ENCODE measurements at places on chromosomes 12 and 14.

- DNase-seq, result no peak
Observed at GRCh38 chr12:26334621-26335124, 139.3 kb downstream of the SSPN start.

DNA sequence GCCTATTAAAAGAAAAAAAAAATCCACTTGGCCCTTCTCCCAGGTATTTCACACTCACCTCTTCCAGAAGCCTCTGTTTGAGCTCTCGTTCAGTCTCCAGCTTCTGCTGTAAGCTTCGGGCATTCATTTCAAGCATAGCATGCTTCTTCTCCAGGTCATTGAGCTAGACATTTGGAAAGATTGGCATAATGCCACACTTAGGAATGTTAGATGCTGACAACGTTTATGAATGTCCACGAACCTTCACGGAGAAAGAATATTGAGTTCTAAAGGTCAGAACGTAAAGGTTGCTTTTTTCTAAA lies 60.5 kb downstream of the PRKAB1 start:
- no peak for DNase-seq

GRCh38 chr14:73727166-73727565 lies 13.0 kb upstream of the PNMA1 start:
- no peak for DNase-seq

GRCh38 chr12:46677749-46678148 lies 148.0 kb downstream of the SLC38A4 start:
- DNase-seq, result no peak

DNA sequence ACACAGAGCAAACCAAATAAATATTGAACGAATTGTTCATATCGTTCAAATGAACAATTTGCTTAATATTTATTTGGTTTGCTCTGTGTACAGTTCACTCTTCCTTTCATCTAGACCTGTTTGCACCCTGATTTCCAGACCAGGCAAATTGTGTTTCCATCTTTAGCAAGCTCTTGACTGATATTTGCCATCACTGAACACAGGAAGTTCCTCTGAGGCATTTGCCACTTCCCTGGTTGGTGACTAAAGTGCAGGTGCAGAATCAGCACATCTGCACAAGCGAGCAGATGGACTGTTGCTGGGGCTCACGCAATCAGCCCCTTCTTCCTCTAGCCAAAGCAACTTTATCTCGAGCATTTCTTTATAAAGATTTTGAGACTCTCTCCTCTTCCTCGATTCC lies 112.9 kb downstream of the DAAM1 start:
- DNase-seq, result no peak

DNA sequence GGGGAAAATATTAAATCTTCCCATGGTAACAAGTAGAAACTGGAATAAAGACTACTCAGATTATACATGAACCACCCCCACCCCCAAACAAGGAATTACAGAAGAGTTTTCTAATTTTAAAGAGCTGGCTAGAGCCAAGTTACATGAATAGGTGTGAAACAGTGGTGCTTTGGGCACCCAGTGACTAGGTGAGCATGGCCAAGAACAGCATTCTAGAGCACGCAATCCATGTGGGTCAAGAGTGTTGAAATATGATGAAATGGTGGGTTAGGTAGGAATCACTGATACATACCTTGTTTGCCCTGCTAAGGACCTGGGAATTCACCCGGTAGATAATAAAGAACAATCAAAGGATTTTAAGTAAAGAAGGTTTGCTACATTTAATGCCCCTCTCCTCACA lies 118.1 kb upstream of the SLCO1C1 start:
- no peak for DNase-seq

DNA sequence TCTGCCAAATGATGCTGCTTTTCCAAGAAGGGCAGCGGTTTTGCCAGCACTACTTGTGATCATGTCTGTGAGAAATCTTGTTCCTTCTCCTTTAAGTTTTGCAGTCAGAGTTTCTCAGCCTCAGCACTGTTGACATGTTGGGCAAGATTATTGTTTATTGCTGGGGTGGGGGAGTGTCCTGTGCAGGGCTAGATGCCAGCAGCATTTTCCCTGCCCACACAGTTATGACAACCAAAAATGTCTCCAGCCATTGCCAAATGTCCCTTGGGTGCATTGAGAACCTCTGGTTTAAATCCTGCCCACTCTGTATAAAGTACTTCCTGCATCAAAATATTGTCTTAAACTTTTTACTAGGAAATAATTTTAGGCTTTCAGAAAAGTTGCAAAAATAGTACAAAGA lies 20.0 kb downstream of the TMEM132C start:
- no peak for DNase-seq

DNA sequence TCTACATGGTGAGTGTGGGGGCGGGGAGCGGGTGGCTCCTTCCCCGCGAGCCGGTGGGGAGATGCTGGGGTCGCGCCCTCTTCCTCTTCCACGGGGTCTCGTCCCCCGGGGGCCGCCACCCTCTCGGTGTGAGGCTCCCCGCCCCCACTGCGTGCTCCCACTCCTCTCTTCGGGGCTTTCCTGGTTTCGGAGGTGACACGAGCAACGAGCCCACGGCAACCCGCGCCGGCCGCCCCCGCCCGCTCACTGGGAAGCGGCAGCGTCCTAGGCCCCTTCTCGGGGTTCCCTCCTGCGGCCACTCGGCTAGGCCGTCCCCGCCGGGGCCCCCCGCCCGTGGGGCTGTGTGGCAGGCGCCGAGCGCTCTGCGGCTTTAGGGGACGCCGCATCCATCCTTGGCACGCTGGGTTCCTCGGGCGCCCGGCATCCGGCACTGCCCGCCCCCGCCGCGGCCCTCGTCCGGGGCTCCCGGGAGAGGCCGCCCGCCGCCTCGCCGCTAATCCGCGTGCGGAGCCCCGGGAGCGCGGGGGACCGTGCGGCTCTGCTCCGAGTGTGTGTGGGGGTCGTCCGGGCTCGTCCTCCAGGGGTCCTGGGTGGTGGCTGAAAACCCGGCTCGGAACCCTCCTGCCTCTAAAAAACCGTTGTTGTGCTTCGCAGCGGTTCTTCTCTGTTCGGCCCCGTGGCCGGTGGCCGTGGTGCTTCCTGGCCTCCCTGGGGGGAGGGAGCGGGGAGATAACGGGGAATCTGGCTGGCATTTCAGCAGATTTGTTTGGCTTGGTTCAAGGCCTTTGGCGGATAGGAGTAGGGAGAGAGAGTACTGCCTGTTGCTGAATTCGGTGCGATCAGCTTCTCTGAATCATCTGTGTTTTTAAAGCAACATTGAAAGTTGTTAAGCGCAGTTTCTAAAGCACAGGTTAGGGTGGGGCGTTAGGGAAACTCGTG lies 1.0 kb downstream of the PCNX1 start:
- DNase-seq, result no peak

- no peak for DNase-seq
Observed at GRCh38 chr12:33323823-33324222, 115.8 kb downstream of the SYT10 start.

- DNase-seq, result no peak
Observed at GRCh38 chr12:120677765-120678473, 9.0 kb upstream of the MLEC start.

- DNase-seq, result no peak
Observed at GRCh38 chr12:8088574-8088973, 6.5 kb downstream of the NECAP1 start.

- no peak for DNase-seq
Observed at GRCh38 chr14:72063761-72064282, 131.6 kb downstream of the RGS6 start.

DNA sequence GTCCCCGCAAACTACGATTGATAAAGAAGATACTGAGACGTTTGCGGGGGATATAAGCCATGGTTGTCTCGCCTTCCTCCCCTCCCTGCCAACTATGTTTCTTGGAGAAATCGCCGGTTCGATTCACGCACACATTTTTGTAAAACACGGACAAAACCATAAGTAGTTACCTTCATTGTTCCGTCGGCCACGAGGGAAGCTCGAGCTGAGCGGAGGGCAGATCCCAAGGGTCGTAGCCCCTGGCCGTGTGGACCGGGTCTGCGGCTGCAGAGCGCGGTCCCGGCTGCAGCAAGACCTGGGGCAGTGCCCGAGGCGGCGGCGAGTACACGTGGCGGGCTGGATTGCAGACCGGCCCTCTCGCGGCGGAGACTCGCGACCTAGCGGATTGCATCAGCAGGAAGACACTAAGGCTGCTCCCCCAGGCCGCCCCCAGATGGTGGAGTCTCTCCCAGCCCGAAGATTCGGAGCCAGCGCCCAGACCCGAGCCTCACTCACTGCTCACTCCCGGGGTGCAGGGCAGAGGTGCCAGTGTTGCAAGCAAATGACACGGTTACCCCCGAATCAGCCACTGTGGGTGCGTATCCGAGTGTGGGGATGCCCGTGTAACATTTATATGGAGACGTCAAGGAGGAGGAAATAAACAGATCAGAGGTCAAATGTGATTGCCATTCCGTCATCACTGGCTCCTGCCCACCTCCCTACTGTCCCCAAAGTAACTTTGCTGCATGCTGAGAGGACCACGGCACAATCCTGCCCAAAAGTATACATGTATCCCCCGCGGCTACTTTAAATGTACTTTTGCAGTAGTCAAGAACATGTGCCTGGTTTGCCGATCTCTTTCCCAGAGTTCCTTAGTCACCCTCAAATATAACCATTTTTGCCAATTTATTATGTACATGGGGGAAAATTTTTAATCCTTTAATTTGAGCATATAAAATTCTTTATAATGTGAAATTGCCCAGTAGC lies at the start of gene BCAT1:
Gene BCAT1, minus strand, starts transcription at position 345 of the 966 bp plus-strand sequence. Its CDS starts 169 bp downstream, at position 176.
- DNase-seq, result no peak

DNA sequence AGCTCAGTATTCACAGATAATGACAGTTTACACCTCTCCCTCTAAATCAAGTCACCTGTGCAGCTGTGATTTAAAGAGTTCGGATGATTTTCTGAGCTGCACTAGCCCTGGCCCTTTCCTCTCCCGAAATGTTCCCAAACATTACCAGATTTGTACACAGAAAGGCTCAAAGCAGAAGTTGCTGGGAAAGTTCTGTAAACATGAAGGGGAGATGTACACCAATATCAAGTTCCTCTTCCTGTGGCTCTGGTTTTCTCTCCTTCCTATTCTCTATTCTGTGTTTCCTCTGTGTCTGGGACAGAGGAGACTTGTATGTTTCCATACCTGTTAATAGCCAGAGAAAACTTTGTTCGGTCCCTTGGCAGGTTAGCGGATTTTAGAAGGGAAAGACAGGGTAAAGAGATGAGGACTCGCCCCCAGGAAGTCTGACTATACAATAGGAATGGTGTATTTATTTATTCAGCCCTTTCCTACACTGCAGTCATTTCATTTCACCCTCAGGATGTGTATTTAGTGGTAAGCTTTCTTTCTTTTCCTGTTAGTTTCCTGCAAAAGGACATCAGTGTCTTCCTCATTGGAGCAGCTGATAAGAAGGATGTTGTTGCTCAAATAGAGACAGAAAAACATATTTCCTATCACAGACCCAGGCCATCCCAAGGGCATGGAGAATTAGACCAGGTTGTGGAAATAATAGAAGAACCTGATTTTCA lies 7.6 kb upstream of the NUMB start:
- no peak for DNase-seq

- DNase-seq, result no peak
Observed at GRCh38 chr12:67649570-67650387, 1.2 kb downstream of the DYRK2 start.

- DNase-seq, result no peak
Observed at GRCh38 chr12:26017484-26018211, 59.2 kb downstream of the RASSF8 start.

- no peak for DNase-seq
Observed at GRCh38 chr12:27974735-27975221, 2.2 kb upstream of the PTHLH start.

- DNase-seq, result no peak
Observed at GRCh38 chr12:30796891-30797371, 42.2 kb upstream of the CAPRIN2 start.

GRCh38 chr12:20154052-20154451 lies 214.3 kb upstream of the PDE3A start:
- DNase-seq, result no peak

DNA sequence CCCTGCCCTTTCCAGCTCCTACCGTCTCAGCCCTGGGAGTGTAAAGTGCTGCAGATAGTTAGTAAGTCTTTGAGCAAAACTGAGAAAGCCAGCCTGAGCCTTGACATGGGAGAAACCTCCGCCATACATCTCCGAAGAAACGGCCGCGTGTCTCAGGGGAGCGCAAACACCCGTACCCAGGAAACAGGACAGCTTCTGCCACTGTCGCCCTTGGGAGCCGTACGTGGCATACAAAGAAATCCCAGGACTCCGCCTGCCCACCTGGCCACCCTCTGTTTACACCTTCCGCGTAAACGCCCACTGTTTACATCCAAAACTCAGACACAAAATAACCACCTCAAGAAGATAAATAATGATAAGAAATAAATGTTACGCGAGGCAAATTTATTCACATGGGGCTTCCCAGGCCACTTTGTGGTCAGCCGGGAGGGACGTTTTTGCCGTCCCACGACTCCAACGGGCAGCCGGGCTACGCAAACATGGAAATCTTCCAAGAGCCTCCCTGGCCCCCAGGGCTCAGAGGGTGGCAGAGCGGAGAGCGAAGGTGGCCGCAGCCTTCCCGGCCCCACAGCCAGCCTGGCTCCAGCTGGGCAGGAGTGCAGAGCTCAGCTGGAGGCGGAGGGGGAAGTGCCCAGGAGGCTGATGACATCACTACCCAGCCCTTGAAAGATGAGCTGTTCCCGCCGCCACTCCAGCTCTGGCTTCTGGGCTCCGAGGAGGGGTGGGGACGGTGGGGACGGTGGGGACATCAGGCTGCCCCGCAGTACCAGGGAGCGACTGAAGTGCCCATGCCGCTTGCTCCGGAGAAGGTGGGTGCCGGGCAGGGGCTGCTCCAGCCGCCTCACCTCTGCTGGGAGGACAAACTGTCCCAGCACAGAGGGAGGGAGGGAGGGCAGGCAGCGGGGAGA lies at the start of gene BDKRB2:
Gene BDKRB2, plus strand, starts transcription at position 689 of the 908 bp plus-strand sequence. CDS start 32,269 bp downstream, outside the sequence.
- peak; percentile 35 for DNase-seq

- DNase-seq, result no peak
Observed at GRCh38 chr14:105860615-105861580, 334.5 kb downstream of the TMEM121 start.

DNA sequence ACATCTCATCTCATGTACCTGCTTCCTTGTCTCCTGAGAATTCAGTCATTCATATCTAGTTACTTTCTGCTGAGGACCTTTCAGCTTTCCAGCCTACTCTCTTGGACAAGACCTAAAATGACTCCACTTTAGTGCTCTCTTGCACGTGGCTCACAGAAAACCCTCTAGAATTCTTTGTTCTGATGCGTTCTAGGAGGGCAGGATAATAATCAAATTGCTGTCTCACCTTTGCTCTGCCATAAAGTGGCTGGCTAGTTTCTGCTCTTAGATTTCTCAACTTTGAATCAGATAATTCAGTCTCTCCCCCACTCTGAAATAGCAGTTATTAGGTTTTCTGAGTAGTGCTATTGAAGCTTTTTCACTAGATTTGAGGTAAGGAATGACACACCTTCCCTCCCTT lies 429.5 kb upstream of the FBXO33 start:
- no peak for DNase-seq

GRCh38 chr14:29442696-29443095 lies 485.0 kb downstream of the PRKD1 start:
- peak; percentile 51 for DNase-seq

Data from non-pigmented ciliary epithelial cell (primary cell).